Stimulated activated CD8-positive, alpha-beta memory T cell treated with anti-CD3 and anti-CD28 coated beads, Interleukin-2, amount 100 ng/mL, for 1 hour (primary cell): ENCODE measurements at places on chromosomes 6 and 20.

DNA sequence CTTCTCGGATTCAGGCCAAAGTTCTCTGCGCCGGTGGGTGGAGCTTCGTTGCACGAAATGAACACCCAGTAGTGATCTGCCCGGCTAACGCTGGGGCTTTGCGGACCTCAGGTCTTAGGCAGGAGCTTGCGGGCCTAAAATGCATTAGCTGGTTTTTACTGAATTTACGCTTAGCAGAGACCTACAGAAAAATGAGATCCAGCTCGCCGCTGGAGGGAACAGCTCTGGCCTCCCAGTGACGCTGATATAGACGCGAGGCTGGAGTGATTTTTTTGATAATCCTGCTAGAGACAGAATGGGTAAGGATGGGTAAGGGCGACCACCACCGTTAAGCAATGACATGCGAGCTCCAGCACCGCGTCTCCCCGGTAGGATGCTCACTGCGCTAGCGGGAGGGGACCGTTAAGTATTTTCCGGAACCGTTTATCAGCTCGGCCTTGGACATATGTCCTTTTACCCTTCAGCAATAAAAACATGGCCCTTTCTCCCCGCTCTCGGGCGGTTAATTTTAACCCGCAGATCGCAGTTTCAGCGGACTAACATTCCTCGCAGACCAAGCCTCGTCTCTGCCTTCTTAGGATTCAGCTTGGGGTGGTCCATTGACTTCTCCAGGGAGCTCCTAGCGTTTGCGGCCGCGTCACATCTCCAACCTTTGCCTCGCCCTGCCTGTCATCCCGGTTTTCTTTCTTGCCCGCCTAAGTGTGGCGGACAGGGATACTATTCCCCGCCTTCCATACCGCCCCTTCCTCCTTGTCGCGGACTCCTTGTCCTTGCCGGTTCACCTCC lies 109.3 kb downstream of the GPX5 start:
- DNase-seq: no peak

DNA sequence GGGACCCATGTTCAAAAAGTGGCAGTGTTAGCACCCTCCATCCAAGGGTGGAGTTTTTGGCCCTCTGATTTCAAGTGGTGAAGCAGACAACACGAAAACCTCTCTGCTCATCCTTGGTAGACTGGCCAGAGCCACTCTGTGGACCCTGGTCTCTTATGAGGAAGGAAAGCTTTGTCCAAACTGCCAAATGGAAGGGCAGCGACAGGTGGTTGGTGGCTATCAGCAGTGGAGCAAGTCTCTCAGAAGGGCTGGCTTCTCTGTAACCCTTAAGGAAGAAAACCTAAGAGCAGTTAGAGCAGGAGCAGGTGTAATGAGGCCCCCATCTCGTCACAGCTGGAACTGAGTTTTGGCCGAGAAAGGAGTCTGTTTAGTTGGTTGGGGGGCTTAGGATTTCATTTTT lies 155.8 kb downstream of the SLC16A10 start:
- no peak for DNase-seq

DNA sequence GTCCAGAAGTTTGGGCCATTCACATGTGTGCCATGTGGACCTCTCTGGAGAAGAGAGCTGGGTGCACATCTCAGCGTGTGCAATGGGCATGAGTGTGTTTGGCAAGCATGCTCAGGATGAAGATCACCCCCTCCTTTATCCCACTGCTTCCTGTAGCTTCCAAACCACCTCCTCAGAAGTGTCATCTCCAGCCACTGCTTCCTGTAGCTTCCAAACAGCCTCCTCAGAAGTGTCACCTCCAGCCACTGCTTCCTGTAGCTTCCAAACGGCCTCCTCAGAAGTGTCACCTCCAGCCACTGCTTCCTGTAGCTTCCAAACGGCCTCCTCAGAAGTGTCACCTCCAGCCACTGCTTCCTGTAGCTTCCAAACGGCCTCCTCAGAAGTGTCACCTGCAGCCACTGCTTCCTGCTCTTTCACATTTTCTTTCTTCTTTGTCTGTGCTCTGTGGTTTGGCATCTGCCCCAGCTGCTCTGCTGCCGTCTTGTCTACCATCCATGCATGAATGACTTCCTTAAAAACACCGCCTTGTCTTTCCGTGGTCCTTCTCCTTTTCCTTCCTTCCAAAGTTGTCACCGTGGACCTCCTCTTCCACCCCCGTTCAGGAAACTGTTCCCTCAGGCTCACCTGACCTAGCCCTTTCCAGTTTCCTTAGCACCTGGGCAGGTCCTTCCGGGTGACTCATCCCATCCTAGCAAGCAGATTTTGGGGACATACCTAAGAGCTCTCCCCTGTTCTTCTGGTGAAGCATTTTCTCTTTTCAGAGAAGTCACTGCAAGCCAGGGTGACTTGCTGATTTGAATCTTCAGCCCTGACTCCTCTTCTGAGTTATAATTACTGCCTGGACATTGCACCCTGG lies 43.5 kb upstream of the TIAM2 start:
- DNase-seq: no peak

GRCh38 chr20:59903621-59904020 lies 29.8 kb downstream of the SYCP2 start:
- no peak for DNase-seq

GRCh38 chr6:88422831-88423230 lies 256.7 kb upstream of the CNR1 start:
- no peak for DNase-seq

DNA sequence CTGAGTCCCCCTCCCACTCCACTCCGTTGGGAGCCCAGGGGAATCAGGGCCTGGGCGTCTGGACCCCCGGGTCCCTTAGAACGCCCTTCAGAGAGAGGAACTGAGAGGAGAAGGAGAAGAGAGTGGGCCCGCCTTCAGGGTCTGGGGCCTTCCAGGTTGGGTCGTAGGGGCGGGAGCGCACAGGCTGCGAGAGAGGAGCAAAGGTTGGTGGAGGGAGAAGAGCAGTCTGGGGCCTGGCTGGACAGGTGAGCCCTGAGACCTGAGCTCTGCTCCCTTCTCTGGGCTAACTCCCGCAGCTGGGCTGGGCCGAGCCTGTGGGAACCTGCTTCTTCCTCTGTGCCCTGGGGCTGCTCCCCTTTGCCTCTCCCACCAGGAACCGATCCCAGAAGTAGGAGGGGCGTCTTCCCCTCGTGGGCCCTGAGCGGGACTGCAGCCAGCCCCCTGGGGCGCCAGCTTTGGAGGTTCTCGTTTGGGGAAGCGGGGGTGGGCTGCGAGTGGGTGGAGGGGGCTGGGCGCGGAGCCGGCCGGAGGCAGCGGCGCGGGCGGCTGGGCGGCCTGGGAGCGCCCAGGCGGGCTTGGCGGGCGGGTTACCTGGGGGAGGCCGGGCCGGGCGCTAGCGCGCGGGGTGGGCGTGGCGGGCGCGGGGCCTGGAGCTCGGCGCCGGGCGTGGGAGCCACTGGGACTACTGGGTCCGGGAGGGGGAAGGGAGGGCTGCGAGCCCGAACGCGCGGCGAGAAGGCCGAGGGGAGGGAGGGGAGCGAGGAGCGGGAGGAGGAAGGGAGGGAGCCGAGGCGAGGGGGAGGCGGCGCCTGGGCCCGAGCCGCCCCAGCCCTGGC lies at the start of gene DDR1:
Gene DDR1 (plus strand): TSS at position 835 of the 836 bp plus-strand sequence. CDS start 4,211 bp downstream, outside the sequence.
- peak; percentile 26 for DNase-seq

- no peak for DNase-seq
These were observed 9.4 kb downstream of the PLAGL1 start for GRCh38 chr6:143998686-143999085.

DNA sequence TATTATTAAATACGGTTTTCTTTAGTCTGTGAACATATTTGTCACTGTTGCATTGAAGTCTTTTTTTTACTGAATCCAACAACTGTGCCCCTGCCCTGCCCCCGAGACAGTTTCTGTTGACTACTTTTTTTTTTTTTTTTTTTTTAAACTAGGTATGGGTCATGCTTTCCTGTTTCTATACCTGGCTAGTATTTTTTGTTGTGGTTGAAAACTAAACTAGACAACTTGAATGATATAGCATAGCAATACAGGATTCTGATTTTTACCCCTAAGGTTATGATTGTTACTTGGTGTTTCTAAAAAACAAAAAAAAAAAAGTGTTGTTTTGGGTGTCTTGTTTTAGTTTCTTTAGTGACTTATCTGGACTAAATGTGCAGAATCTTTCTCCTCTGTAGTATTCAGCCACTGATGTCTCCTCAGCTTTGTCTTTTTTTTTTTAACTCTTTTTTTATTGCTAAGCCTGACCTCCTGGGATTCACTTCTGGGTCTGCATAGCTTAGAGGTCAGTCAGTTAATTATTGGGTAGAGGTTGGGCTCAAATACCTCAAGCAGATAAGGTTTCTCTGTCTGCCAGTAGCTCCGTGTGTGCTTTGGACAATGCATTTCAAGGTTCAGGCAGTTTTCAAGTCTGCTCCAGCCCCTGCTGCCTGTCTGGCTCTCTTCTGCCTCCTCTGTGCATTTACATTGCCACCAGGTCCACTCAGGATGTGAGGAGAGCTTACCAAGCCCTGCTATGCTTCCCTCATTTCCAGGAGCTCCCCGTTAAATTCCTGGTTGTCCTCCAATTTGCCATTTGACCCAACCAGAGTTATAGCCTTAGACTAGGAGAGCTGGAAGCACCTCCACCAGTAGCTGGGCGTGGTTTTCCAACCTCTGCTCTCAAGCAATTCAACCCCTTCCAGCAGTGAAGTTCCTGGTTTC lies 91.4 kb downstream of the SYNDIG1 start:
- no peak for DNase-seq

DNA sequence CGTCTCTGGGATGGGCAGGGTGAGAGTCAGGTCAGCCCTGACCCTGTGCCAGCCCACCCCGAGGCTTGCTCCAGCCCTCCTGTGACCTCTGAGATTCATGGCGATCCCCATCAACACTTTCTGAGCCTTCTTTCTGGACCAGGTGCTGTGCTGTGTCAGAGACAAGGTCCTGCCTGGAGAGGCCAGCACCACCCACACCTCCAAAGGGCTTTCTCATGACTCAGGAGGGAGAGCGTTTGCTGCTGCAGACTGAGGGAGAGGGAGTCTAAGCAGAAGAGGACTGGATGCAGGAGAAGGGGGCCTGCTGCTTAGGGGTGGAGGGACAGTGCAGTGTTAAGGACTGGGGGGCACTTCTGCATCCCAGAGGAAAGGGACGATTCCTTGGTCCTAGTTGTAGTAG lies 193.5 kb downstream of the LRFN2 start:
- no peak for DNase-seq

- no peak for DNase-seq
These were observed 23.4 kb upstream of the HLA-DQB1 start for GRCh38 chr6:32689531-32690501.

GRCh38 chr6:168962886-168963285 lies 290.8 kb downstream of the THBS2 start:
- DNase-seq: no peak

DNA sequence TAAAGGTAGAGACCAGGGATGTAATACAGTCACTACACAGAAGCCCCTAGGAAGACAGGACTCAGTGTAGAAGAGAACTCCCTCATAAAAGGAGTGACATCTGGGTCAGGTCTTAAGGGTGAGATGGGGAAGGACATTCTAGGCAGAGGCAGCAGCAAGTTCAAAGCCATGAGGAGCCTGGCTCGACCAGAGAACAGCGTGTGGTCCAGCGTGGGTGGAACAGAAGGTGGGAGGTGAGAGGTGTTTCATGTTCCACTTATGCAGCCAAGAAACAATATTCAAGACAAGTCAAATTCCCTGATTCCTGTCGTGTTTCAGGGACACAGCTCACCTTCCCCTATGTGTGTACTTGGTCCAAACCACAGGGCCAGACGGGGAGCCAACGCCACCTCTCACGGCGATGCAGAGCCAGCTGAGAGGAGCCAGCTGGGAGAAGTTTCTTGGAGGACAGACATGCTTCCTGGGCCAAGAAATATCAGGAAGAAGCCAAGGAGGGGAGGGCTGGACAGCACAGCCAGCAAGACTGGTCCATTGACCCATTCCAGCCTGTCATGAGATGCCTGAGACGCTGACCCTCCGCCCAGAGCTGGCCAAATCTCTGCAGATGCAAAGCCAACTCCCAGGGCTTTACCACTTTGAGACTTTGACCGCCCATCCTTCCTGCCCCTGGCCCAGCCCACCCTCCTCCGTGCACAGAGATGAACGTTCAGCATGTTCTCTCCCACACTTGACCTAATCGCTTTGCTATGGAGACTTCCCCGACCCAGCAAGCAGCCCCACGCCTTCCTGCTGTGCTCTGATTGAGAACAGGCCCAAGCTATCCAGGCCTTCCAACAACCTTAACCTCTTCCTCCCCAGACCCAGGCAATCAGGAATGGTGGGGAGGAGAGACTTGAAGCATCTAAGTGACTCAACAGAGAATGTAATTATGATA lies 113.8 kb downstream of the PRND start:
- DNase-seq: no peak

GRCh38 chr20:16299897-16300296 lies 273.4 kb downstream of the KIF16B start:
- no peak for DNase-seq

DNA sequence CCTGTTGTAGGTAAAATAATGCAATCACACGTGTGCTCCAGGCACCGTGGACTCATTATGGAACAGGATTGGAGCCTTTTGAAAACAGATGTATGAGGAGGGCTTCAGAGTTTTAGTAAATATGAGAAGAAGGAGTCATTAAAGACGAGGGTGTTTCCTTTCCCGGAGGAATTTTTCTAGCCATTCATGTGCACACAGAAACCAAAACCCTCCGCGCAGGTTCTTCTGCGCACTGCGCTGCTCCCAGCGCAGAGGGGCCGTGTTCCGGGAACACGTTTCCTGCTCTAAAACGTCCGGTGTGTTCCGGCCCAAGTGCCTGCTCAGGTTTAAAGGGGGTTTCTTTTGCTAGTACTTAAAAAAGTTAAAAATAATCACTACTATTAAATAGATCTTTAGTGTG lies 11.6 kb downstream of the GPR31 start:
- DNase-seq: no peak

DNA sequence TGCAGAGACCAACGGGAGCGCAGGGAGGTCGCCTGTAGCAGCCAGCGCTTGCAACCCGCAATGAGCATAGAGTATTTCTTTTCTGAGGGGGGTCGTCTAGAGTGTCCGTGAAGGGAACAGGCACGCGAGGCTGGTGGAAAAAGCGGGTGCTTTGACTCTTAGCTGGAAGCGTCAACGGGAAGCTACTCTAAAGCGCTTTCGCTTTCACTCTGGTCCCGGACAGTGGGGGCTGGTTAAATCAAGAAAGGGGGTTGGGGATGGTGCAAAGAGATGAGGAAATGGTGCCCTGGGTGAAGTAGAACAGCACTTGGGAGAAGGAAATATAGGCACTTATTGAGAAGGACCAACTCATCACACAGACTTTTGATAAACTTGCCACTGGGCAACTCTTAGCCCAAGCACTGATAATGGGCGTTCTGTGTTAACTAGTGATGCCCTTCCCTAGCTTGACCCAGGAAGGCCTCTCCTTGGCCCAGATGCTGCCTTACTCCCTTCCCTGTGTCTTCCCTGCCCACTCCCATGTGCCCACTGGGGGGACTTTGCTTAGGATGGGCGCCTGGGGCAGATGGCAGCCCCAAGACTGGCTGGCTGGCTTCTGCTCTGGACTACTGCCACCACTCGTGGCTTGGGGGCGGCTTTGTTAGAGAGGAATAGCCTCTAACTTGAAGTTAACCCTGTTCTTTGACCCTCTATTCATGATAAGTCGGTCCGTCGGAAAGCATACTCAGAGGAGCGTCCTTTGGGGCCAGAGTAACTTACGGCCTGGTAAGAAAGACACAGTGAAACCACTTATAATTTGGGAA lies 585 bp downstream of the PSMB9 start:
- DNase-seq: peak; percentile 41
